ENCODE measurements at places on chromosomes 6 and 20. TPM values are rescaled to one million over a fixed set of nuclear protein-coding genes. Genes with fewer than 3 reads are reported as not detected.

The CCN6 gene
- not detected for total RNA-seq

The MMP24 gene
- total RNA-seq, result 13.7 TPM

DNA sequence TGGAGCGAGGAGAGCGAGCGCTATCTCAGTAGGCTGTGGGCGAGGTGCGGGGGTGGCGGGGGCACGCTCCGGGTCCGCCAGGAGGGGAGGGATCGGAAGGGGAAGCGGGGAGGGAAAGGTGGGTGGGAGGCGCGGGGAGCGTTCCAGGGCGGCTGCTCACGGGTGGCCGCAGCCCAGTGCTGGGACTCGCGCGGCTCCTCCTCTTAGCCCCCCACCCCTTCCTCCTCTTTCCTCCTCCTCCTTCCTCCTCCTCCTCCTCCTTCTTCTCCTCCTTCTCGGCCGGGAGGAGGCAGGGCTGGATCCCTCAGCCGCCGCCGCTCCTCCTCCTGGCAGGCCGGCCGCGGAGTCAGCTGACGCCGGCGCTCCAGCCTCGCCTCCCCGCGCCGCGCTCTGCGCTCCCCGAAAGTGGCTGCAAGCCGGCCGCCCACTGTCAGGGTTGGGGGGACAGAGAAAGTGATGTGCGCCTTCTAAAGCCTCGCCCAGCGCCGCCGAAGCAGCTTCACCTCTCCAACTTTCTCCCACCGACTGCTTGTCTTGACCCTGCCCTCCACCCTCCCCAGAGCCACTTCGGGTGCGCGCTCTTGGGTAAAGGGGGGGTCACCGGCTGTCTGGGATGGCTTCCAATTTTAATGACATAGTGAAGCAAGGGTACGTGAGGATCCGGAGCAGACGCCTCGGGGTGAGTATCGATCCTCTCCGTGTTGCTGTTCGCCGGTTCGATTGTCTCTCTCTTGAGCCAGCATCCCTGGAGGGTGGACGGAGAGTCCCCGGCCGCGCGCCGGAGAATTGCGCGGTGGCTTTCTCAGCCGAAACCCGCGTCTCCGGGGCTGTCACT, at the start of gene DOK5:
Gene DOK5, plus strand, starts transcription at position 260 of the 835 bp plus-strand sequence. Its CDS starts 354 bp downstream, at position 614.
- DNase-seq, result peak; percentile 52

DNA sequence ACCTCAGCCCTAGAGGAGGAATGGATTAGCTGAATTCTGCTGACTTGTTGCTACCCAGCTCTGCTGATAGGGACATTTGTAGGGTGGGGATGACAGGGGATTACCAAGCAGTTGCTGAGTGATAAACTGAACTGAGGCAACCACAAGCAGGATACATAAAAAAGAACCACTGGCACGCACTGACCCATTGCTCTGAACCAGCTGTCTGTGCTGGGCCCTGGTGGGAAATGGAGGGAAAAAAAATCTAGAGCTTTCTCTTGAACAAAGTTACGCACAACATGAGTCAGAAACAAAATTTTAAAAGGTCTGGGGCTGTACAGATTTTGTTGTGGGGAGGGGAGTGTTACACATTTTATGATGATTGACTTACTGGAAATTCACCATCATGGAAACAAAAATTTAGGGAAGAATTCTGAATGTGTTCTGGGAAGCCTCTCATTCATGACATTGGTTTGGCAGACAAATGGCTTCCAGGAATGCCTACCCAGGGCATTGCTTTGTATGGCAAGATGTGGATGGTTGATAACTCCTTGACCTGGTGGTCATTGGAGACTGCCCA, 37.7 kb downstream of the FOXO3 start:
- DNase-seq, result no peak

GRCh38 chr6:75344021-75344420, 59.4 kb upstream of the TMEM30A start:
- DNase-seq, result no peak

GRCh38 chr6:137261361-137261760, 42.2 kb upstream of the IFNGR1 start:
- DNase-seq, result peak; percentile 29

DNA sequence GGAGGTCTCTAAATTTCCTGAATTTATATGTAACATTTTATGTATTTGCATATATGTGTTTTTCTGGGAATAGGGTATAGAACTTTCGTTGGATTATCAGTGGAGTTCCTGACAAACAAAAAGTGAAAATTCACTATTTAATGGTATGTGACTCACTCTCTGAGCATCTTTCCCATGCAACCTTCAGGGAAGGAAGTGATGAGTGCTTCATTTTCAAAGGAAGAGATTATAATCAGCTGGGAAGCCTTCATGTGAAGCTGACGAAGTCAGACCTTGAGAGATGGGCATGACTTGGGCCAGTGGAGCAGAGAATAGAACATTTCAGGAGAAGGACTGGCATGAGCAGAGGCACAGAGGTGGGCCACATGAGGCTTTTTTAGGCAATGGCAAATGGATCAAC, 72.7 kb downstream of the FAXC start:
- peak; percentile 6 for DNase-seq

DNA sequence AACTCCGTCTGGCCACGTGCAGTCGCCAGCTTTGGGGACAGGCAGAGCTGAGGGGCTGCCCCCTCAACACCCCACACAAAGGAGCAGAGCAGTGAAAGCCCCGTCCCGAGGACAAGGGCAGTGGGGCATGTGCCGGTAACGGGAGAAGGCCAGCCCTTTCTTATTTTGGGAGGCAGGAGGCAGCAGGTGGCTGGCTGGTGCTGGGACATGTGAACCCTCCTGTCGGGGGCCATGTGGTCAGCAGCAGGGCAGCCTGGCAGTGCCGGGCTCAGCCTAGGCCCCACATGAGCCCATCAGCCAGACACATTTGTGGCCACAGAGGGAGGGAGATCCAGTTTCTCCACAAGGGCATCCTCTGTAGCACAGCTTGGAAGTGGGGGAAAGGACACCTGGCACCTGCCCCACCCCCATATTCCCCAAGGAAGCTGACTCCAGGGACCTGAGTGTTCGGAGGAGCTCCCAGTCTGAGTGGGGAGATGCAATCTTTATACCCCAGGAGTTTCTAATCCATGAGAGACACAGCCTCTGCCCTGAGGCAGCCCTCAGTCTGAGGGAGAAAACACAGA, 137.6 kb downstream of the MRPL14 start:
- no peak for DNase-seq

- DNase-seq, result no peak
Measured at GRCh38 chr6:80010288-80010687, 5.8 kb downstream of the TTK start.

GRCh38 chr6:150322466-150322871, 46.3 kb upstream of the IYD start:
- DNase-seq, result no peak

GRCh38 chr20:11924923-11925322, 7.2 kb downstream of the BTBD3 start:
- no peak for DNase-seq

GRCh38 chr6:31446481-31446880, 43.1 kb downstream of the MICA start:
- DNase-seq, result peak; percentile 27

- peak; percentile 87 for DNase-seq
Measured at GRCh38 chr6:106084106-106084988, 1.8 kb upstream of the PRDM1 start.

DNA sequence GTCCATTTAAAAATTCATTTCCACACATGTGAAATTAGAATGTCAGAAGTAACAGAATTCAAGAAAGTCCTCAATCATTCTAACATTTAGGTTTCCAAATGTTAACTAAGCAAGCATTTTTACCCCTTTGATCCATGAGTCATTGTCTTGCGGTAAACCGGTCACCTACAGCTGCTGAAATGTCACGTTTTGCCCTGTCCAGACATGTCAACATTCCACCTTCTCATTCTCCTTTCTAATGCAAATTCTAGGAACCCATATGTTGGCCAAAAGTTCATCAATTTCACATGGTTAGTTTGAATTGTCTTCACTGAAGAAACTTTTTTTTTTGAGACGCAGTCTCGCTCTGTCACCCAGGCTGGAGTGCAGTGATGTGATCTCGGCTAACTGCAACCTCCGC, 117.2 kb downstream of the IPCEF1 start:
- DNase-seq, result no peak

All from astrocyte (in vitro differentiated cells and primary cell).